ENCODE measurements at places on chromosomes 7 and 10.

DNA sequence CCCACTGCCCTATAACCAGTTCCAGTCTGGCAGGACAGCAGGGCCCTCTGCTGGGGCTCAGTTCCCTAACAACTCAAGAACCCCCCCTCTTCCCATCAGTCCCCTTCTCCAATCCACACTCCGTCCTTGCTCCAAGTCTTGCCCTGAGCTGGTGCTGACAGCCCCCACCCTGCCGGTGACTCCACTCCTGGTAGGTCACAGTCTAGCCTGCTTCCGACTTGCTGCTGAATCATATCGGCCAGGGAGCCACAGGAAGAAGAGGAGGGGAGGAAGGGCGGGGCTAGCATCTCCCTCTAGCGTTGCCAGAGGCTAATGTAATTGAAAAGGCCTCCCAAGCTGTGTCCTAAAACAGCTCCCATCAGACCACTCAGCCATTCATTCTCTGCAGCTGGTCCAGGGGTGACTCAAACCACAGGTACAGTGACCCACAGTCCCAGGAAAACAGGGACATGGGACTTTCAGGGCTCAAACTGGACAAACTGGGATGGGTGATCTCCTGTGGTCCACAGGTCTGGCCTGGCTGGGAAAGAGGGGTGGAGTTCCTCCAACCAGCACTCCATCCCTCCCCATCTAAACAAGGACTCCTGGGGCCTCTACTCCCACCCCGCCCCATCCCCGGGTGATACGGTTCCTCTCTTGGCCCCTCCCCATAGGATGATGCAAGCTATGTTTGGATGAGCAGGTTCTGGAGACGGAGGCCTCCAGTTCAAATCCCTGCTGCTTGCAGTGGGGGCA, 158.8 kb downstream of the SH3PXD2A start:
- DNase-seq = no peak

GRCh38 chr7:94276027-94276426, 118.7 kb upstream of the COL1A2 start:
- DNase-seq = no peak

GRCh38 chr10:10865913-10866312, 151.8 kb upstream of the CELF2 start:
- DNase-seq = no peak

DNA sequence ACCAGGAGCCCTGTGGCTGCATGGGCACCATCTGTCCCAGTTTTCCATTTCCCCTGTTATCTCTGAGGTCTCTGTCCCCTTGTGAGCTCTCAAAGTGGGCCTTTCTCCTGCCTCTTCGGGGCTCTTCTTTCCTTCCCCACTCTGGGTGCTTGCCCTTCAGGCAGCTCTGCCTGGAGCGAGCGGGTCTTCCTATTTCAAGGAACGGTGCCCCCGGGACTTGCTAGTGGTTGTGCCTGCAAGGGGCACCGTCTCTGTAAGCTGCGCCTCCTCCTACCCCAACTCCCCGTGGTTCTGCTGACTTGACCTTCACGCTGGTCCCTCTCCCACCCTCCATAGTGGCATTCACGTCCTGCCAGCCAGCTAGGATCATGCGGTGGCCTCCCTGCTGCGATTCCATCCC, 110.1 kb downstream of the DOCK1 start:
- no peak for DNase-seq

DNA sequence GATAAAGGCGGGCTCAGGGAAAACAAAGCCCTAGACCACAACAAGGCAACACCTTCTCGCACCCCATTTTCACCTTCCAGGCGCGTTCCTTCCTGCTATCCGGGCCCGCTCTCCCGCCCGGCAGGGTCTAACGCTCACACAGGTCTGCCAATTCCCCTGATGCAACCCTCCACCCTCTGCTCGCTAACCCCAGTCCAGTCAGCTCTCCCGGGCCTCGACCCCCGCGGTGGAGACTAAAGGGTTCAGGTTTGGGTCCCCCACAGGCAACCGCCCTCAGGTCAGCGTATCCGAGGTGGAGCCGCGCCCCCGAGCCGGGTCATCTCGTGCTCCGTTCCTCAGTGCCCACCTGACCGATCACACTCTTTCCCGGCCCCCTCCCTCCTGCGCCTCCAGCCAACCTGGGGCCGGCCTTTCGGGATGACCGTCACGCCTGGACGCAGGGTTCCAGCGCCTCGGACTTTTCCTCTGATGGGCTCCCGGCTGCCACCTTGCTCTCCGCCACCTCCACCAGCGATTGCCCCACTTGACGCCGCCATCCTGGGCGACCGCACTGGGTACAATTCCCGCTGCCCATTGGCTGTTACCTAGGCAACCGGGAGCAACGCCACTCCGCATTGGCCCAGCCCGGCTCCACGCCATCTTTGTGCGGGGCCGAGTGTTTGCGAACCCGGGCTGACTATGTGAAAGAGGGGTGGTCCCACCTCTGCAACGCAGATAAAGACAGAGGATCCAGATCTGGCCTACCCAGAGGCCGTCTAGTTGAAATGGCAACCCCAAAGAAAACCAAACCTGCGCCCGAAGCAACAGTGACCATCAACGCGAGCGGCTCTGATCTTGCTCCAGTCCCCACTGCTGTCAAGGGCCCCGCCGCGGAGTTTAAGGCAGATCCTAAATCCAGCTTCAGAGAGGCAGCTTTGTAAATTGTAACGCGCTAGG, at the start of gene MORN4:
TSS of gene MORN4 (minus strand) at position 552 of the 936 bp plus-strand sequence. CDS start 13,847 bp downstream, outside the sequence.
- DNase-seq = peak; percentile 94

All from vagina (tissue), 2 donors.